Germinal center (tissue), 1 donor: ENCODE measurements at places on chromosomes 7 and 10.

GRCh38 chr7:112211348-112211907 lies 4.9 kb downstream of the ZNF277 start:
- no peak for DNase-seq

DNA sequence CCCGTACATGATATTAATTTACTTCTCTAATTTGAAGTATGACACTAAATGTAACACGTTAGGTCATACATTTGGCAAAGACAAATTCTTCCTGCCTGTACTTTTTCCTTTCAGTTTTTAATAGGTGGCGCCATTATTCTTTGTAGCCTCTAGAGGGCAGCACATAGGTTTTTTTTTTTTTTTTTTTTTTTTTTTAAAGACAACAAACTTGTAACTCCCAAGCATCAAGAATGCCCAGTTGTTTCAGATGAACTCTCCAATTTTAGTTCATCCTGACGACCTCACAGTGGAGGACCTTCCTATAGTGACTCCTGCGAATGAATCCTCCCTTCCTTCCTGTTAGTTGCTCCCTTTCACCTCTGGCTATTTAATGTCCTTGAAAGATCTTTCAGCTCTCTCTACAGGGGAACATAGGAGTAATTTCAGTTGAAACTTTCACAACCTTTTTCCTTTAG lies 139.3 kb upstream of the HDAC9 start:
- DNase-seq, result peak; percentile 61

DNA sequence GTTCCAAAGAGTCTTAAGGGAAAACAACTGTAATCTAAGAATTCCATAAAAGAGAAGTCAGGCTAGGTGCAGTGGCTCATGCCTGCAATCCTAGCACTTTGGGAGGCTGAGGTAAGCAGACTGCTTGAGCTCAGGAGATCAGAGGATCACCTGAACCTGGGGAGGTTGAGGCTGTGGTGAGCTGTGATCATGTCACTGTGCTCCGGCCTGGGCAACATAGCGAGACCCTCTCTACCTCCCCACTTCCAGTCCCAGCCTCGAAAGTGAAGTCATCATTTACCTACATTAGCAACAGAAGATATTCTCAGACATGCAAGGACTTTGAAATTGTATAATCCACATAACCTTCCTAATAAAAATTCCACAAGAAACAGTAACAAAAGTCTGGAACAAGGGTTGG lies 129.8 kb upstream of the DNAJB12 start:
- no peak for DNase-seq

DNA sequence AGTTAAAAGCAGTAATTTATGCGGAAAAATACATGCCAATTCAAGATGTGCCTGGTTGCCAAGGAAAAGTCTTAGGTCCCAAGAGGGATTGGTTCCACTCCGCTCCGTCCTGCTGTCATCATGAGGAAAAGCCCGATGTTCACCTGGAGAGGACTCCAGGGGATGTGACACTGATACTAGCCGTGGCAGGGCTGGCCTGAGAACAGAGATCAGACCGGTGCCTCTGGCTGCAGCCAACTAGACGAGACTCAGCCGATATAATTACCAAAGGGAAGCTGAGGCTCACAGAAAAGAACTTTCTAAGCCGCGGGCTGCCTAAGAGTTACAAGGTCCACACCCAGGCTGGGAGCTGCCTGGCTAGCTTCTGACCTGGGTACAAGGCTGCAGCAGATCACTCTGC lies 81.3 kb upstream of the UNC5B start:
- DNase-seq, result no peak

- DNase-seq, result no peak
These were observed 173.9 kb upstream of the SP4 start for GRCh38 chr7:21253740-21254687.

- no peak for DNase-seq
These were observed 109.3 kb downstream of the GATA3 start for GRCh38 chr10:8163824-8164223.

DNA sequence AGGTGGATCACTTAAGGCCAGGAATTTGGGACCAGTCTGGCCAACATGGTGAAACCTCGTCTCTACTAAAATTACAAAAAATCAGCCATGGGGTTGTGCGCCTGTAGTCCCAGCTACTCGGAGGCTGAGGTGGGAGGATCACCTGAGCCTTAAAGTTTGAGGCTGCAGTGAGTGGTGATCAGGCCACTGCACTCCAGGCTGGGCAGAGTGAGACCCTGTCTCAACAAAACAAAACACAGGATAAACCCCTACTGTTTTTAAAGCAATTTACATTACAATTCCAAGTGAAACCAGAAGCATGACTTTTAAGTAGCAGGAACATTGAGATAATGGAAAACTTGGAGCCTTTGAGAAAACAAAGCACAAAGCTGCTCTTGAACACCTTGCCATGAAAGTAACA lies 92.4 kb upstream of the BTBD16 start:
- no peak for DNase-seq

- DNase-seq, result no peak
These were observed 207.2 kb upstream of the GPR26 start for GRCh38 chr10:123458933-123459332.

- DNase-seq, result no peak
These were observed 64.1 kb upstream of the RNF32 start for GRCh38 chr7:156576216-156577058.

DNA sequence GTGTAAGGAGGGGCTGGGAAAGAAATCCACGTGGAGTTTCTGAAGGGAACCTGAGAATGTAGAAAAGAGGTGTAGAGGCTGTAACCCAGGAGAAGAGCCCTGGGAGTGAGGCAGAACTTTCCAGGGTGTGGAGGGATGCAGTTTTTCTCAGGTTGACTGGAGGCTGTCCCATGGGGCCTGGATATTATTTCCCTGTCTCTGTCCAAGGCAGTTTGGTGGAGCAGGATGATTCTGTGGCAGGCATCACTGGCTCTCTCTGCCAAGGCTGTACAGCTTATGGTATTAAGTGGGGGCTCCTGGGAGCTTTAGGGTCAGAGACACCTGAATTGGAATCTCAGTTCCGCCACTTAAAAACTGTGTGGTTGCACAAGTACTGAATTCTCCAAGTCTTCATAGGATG lies 81.6 kb downstream of the CHN2 start:
- no peak for DNase-seq

GRCh38 chr7:106041140-106041717 lies 70.9 kb downstream of the SYPL1 start:
- peak; percentile 79 for DNase-seq

DNA sequence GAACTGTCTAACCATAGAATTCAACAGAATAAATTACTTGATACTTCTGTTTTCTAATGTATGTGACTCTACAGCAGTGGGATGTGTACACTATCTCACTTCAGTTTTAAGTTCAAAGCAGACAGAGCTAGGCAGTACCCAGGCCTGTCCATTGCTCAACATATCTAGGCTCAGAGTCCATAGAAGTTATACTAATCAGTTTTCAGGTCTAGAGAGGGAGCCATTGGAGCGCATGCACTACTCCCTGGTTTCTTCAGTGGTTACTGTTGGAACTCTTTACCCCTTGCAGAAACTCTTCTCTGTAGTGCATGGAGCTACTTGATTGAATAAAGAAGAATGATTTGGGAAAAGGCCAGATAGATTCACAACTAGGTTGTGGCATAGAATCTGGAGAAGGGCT lies 4.4 kb downstream of the CD36 start:
- DNase-seq, result no peak
